Right atrium auricular region (tissue), 2 donors: ENCODE measurements at places on chromosomes 11 and 22.

- no peak for DNase-seq
These were observed 55.8 kb upstream of the ARHGAP42 start for GRCh38 chr11:100631316-100631715.

GRCh38 chr11:132036746-132037466 is 666.5 kb downstream of the NTM start:
- no peak for DNase-seq

GRCh38 chr11:31397239-31397834 is 27.7 kb downstream of the DNAJC24 start:
- DNase-seq, result no peak

DNA sequence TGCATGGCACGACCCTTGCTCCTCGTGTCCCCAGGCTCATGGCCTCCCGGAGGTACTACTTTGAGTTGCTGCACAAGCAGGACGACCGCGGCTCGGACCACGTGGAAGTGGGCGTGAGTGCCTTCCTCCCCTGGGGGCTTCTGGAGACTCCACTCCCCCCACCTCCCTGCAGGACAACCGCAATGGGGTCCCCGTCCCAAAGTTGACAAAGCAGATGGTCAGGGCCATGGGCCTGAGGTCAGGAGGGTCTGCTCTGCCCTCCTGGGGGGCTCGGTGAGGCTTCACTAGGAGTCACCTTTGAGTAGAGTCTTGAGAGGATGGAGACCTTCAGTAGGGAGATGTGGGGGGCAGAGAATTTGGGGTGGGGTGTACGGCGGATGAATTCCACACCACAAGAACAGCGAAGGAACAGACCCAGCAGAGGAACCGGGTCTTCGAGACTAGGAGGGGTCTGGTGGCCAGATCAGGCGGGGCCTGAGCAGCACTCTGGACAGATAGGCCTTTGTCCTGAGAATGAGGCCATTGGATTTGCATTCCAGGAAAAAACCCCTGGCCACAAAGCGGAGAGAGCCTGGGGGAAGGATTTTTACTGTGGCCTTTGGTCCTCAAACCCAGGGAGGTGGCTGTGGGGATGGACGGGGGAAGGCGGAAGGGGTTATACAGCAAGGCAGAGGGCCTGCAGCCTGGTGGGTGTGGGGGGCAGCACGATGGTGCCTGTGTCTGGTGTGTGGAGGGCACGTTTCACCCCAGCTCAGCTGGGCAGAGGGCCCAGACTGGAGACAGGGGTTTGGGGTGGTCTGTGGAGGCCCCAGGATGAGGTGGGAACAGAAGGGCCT is 4.6 kb downstream of the B4GALNT4 start:
- DNase-seq, result no peak

GRCh38 chr11:97965849-97966646 is 1054.7 kb upstream of the CNTN5 start:
- no peak for DNase-seq
